Fibroblast of lung (primary cell): ENCODE measurements at places on chromosomes 7 and 10. TPM values are rescaled to one million over a fixed set of nuclear protein-coding genes. Genes with fewer than 3 reads are reported as not detected.
A peak's percentile ranks its signal among the peaks of the same experiment; 100 is the strongest.

DNA sequence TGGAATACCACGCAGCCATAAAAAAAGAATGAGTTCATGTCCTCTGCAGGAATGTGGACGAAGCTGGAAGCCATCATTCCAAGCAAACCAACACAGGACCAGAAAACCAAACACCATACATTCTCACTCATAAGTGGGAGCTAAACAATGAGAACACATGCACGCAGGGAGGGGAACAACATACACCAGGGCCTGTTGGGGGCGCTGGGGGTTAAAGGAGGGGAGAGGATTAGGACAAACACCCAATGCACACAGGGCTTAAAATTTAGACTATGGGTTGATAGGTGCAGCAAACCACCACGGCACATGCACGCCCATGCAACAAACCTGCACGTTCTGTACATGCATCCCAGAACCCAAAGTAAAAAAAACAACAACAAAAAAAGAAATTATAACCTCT lies 23.3 kb downstream of the RNF133 start:
- no peak for DNase-seq

DNA sequence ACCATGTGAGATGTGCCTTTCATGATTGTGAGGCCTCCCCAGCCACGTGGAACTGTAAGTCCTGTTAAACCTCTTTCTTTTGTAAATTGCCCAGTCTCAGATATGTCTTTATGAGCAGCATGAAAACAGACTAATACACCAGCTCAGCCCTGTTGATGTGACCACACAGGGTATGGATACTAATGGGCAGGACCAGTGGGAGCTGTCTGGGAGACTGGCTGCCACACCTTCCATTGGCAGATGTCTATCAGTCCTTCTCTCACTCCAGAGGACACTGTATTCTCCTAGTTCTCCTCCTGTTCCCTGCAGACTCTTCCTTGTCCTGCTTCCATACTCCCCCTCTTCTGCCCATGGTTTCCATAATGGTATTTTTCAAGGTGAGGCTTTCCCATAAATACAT lies 104.4 kb downstream of the PRLHR start:
- no peak for DNase-seq

- DNase-seq: no peak
Measured at GRCh38 chr10:130740166-130740565, 571.4 kb downstream of the TCERG1L start.

SGCE gene
- 93.2 and 106 TPM in 2 replicates for total RNA-seq

MLXIPL gene
- 0.51 TPM in 1 of 2 replicates, not detected in the other for total RNA-seq

GRCh38 chr10:115321360-115321759 lies 228.2 kb downstream of the ATRNL1 start:
- no peak for DNase-seq

AMPH gene
- 1.5 and 3.6 TPM in 2 replicates for total RNA-seq

DNA sequence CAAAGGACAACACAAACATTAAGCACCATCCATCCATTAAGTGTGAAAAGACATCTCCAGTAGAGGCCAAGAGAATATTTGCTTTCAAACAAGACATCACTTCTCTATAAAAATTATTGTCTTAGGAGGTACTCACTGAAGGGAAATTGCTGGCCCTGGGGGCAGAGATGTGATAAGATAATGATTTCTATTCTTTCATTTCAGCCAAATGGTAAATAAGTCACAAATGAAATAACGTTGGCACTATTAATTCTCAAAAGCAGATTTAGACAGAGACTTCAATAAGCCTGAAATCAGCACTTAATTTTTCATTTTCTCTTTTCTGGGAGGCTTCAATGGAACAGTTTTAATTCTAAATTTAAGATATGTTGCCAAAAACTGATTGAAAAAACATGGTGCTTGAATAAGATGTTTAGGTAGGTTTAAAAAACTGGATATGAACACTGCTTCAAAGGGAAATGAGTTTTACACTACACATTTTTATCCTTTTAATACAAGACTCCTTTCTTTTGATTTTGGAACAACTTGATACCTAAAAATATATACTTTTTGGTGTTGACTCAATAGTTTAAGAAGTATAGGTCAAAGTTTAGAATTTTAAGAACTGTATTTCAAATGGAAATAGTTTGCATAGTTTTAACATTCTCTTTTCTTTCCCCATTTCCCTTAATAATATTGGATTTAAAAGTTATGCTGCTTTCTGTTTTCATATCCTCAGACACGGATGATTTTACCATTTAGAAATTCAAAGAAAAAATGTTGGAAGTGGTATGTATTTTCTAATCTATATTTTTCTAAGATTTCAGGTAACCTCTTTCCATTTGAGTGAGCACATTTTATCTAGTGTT lies 204.0 kb downstream of the AHR start:
- DNase-seq: no peak

DNA sequence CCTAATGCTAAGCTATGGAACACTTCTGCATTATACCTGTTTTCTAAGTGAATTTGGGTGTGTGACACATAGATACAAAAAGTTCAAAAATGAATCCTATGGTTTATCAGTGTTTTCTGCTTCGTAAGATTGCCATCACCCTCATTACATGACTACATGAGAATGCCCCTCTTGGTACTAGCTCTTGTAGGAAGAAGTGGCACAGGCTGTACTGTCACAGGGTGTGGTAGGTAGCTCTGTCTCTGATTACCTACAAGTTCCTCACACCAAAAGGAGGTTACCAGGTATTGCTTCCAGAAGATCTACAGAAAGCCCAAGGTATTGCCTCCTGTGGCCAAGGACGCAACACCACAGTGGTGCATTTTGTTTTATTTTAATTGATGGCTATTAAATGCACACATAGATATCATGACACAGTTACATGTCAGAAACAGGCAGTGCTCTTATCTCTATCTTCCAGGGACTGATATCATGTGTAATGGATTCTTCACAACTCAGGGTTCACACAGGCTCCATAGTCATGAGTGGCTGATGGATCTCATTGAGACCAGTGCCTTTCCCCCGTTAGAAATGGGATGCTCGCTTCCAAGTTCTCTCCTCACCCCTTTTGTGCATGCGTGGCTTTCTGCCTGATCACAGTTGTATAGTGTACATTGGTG lies 6.6 kb downstream of the OPTN start:
- no peak for DNase-seq

DNA sequence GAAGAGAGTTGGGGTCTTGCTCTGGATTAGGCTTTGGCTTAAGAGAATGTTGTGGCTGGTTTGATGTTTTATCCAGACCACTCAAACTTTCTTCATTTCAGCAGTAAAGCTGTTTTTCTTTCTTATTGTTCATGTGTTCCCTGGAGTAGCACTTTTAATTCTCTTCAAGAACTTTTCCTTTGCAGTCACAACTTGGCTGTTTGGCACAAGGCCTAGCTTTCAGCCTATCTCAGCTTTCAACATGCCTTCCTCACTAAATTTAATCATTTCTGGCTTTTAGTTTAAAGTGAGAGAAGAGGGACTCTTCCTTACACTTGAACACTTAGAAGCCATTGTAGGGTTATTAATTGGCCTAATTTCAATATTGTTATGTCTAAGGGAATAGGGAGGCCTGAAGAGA lies 18.1 kb downstream of the CCDC126 start:
- no peak for DNase-seq

- DNase-seq: peak; percentile 75
Measured at GRCh38 chr7:115678086-115678982, 352.2 kb downstream of the TFEC start.

CHAT gene
- not detected in 2 replicates for total RNA-seq

DNA sequence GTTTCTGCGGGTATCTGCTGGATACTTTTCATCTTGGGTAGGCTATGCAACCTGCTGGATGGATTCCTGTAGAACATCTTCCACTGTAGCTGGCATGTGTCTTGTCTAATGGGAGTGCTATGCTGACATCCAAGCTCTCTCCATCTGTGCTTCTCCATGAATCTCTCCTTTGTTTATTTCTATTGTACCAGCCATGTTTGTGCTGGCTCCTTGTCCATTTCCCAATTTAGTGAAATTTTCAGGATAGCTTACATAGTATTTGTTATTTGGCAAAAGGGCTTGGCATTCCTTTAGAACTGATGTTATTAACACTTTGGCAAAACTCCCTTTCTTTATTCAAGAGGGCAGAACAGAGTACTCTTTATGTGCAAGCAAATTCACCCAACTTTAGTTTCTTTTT lies 198.0 kb downstream of the CSTF2T start:
- DNase-seq: peak; percentile 1

EBF3 gene
- under 0.01 and 0.17 TPM in 2 replicates for total RNA-seq

DNA sequence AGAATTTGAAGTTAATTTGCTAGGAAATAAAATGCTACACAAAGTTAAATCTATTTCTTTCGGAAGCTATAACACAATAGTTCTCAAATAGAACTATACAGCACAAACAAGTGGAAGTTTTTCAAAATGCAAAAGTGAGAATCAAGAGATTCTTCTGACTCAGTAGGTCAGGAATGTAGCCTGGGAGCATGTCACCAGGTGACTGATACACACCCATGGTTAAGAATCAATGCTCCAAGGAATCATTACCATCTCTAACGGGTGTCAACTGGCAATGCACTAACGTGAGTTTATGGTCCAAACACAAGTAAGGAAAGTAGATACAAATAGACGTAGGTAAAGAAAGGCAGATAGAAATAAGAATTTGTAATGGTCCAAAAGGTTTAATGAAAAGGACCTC lies 170.5 kb downstream of the SRPK2 start:
- DNase-seq: no peak

NPSR1 gene
- not detected in 2 replicates for total RNA-seq

UPK3B gene
- total RNA-seq: under 0.01 and 0.50 TPM in 2 replicates

DNA sequence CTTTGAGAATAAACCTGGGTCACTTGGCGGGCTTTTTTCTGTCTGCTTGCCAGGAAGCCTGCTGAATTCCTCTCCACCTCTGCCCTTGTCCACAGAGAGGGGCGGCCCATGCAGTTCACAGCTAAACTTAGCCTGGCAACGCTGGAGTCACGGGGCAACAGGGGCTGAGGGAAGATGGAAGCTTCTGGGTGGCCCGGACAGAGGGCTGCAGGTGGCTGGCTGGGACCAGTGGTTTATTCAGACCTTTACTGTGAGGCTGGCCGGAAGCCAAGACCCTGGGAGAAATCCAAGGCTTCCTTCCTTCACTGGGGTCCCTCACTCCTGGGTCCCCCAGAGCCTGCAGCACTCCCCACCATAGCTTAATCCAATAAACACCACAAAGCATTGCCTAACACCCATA lies 17.0 kb downstream of the ITPRIP start:
- DNase-seq: no peak

DNA sequence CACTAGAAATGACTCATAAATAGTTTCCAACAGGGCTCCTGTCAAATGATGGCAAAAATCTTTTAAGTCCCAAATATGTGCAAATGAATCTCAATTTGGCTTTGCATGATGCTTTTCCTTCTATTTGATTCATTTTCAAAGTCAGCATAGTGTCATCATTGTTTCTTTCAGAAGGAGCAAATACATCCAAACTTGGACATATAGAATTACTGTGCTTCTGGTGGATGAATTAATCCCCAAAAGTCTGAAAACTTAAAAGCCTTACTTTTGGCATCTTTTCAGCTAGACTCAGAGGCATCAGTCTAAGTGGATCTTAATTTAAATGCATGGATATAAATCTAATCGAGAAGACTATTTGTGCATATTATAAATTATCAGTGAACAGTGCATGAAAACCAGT lies 578.1 kb upstream of the FZD8 start:
- no peak for DNase-seq

- DNase-seq: no peak
Measured at GRCh38 chr7:138665249-138665648, 35.9 kb downstream of the SVOPL start.
